ENCODE measurements at places on chromosomes 6 and 20.

- DNase-seq: no peak
These were observed 26.1 kb downstream of the MANBAL start for GRCh38 chr20:37315452-37316110.

DNA sequence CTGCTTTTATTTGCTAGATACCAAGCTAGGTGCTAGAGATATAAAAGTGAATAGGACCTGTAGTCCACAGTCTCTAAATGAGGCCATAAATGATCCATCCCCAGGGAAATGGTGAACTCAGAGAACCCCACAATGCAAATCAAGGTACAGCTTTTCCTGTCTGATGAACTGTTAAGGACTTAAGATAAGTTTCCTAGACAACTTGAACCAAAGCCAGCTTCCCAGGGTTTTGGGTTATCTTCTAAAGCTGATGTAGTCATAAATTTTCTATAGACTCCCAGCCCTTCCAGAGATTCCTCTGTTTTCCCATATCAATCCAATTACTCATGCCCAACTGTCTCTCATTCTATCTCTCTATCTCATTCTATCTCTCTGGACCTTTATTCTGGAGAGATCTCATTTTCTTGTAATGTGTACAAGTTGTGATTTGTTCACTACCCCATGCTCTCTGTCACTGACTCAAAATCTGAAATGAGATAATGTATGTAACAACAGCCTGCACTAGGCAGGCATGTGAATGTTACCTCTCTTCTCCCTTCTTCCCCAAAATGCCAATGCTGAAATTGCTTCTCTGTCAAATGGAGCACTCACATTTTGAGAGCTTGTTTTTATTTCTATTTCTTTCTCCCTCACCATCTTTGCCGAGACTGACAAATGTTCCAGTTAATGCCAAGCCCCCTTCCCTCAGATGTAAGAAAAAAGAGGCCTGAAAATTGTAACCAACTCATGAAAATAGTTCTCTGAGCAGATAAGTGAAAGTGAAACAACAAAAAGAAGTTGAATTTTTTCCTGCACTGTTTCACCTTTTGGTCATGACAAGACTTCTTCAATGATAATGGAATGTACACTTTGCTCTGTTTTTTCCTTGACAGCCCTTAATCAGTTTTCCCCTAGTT is 279.9 kb downstream of the SLC35F1 start:
- DNase-seq: peak; percentile 44

GRCh38 chr6:128370072-128370471 is 150.3 kb downstream of the PTPRK start:
- peak; percentile 65 for DNase-seq

GRCh38 chr6:128350416-128351254 is 169.8 kb downstream of the PTPRK start:
- peak; percentile 50 for DNase-seq

- DNase-seq: no peak
These were observed 844.5 kb upstream of the ADGRB3 start for GRCh38 chr6:67790569-67790968.

DNA sequence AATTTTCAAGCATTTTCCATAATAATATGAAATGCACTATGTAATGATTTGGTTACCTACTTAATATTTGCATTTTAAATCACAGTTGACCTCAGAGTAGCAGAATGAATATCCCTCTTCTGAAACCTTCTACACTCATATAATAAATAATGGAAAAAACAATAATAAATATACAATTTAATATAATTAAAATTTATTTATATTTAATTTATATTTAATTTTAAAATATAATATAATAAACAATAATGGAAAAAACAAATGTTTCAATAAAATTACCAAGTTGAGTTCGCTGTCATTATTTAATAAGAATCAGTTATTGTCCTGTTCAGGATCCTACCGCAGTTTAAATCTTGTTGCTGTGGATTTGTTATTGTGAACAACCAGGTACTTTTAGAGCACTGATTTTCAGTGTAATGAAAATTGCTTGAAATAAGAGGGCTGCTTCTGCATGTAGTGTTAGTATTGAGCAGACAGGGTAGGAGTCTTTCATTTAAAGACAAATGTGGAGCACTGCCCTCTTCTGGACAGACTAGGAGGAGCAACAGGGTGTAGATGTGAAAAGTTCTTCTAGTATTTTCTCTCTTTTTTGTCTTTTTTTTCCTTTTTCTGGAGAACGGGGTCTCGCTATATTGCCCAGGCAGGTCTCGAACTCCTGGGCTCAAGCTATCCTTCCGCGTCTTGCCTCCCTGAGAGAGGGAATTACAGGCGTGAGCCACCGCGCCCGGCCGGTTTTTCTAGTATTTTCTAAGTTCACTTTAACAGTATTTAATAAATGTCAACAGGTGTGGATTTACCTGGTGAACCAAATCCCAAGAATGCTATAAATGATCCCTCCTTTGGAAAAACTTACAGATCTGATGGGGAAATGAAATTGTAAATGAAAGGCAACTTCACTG is 13.6 kb downstream of the TRAPPC3L start:
- DNase-seq: peak; percentile 64

DNA sequence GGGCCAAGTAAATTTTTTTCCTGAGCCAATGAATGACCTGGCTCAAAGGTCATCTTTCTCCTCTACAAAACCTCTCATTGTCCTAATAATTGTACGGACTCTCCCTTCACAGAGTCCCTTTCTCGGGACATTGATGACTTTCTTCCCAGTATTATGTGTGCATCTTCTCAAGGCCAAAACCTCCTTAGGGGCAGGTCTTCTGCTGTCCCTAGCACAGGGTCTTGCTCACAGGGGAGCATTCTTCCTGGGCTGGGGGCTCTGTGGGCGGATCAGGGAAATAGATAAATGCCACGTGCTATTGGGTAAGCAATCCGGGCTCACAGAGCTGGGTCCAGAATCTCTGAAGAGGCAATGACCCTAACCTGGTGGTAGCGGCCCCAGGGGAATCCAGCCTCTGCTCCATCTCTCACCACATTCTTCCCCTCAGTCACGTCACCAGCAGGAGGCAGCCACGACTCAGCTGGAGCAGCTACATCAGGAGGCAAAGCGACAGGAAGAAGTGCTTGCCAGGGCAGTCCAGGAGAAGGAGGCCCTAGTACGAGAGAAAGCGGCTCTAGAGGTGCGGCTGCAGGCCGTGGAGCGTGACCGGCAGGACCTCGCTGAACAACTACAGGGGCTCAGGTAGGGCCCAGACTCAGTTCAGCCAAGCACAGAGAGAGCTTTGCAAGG is 23.5 kb downstream of the CEP250 start:
- DNase-seq: no peak

GRCh38 chr6:113640051-113640450 is 217.1 kb upstream of the MARCKS start:
- DNase-seq: no peak
